ENCODE measurements at places on chromosomes 3 and 15. TPM values are rescaled to one million over a fixed set of nuclear protein-coding genes. Genes with fewer than 3 reads are reported as not detected.

- DNase-seq: peak; percentile 0
Measured at GRCh38 chr15:99850517-99850916, 117.3 kb upstream of the LYSMD4 start.

GRCh38 chr3:112407214-112407887, 74.4 kb downstream of the CD200 start:
- no peak for DNase-seq

The FEZF2 gene
- not detected for total RNA-seq

DNA sequence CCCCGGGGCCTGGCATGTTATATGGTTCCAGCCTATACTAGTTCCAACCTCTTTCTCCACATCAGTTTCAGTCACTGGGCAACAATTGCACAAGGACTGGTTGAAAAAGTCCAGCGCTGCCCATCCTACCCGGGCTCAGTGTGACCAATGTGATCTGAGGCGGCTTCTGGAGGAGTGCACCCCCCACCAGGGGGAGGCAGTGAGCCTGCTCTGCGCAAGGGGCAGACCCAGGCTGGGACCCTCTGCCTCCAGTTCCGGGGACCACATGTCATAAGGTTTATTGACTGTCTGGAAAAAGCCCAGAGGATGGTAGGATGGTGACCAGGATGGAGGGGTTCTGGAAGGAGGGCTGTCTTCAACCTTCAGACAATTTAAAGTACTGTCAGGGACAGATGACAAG, 25.6 kb upstream of the NR2E3 start:
- no peak for DNase-seq

GRCh38 chr3:66642484-66642883, 141.7 kb upstream of the LRIG1 start:
- DNase-seq: no peak

The ATP8B4 gene
- total RNA-seq: 0.54 TPM

The TMC3 gene
- total RNA-seq: not detected

Data from IMR-90 (cell line).